Urinary bladder (tissue), 4 donors: ENCODE measurements at places on chromosomes 6 and 20. TPM values are rescaled to one million over a fixed set of nuclear protein-coding genes. Genes with fewer than 3 reads are reported as not detected.

PNPLA1 gene
- not detected for total RNA-seq

TSBP1 gene
- not detected for total RNA-seq

DPPA5 gene
- not detected for total RNA-seq

EFCAB8 gene
- total RNA-seq: 0.95 TPM

MUCL3 gene
- total RNA-seq: not detected

C20orf144 gene
- not detected for total RNA-seq

SAMD3 gene
- total RNA-seq: 6.3 TPM

FKBP1C gene
- total RNA-seq: 0.21 TPM

DBNDD2 gene
- 15.5 TPM for total RNA-seq

SYNDIG1 gene
- 2.2 TPM for total RNA-seq

GRM1 gene
- 0.16 TPM for total RNA-seq

IP6K3 gene
- 0.95 TPM for total RNA-seq

UNC93A gene
- not detected for total RNA-seq
